Esophagus squamous epithelium (tissue), 5 donors: ENCODE measurements at places on chromosomes 3 and 15.

- DNase-seq, result no peak
Observed at GRCh38 chr3:64922213-64922612, 234.4 kb upstream of the ADAMTS9 start.

GRCh38 chr3:51400166-51400565 is 9.1 kb downstream of the RBM15B start:
- no peak for DNase-seq

DNA sequence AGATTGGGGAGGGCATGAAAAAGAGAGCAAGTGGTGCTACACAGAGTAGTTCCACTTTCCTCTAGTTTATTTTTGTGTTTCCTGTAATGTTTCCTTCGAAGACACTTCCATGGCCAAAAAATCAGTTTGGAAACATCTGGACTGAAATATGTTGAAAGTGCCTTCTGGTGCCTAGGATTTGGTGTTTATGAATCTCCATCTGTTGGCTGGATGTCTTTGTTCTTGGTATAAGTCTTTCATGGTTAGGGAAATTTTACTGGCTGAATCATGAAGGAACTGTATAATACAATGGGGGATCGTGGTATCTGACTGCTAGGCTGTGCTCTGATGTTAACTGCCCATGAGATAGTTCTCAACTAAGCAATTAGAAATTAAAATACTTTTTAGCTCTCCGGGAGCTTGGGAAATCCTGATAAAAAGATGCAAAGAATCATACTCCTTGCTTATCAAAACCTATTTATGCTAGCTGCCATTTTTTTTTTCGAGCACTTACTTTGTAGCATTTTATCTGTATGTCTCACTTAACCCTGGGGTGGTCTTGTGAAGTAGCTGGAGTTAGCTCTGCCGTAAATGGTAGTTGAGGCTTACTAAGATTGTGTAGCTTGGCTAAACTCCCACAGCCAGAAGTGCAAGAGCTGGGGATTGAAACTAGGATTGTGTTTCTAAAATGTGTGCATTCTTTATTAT is 21.9 kb downstream of the AKAP13 start:
- no peak for DNase-seq

DNA sequence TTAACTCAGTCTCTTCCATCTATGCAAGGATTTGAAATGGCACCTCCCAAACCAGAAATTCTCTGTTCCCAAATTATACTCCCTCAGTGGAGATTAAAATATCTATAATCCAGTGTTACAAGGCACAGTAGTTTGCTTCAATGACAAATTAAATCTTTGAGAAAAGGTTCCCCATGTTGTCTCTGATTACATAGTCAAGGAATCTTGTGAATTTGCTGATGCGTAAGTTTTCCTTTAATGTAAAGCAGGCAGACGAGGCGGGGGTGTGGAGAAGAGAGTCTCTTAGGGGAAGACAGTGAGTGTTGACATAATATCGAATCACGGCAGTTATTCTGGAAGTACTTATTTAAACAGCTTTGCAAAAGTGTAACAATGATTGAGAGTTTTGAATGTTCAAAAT is 236.4 kb upstream of the RARB start:
- no peak for DNase-seq

GRCh38 chr15:50747523-50747922 is 18.0 kb downstream of the SPPL2A start:
- DNase-seq, result no peak

DNA sequence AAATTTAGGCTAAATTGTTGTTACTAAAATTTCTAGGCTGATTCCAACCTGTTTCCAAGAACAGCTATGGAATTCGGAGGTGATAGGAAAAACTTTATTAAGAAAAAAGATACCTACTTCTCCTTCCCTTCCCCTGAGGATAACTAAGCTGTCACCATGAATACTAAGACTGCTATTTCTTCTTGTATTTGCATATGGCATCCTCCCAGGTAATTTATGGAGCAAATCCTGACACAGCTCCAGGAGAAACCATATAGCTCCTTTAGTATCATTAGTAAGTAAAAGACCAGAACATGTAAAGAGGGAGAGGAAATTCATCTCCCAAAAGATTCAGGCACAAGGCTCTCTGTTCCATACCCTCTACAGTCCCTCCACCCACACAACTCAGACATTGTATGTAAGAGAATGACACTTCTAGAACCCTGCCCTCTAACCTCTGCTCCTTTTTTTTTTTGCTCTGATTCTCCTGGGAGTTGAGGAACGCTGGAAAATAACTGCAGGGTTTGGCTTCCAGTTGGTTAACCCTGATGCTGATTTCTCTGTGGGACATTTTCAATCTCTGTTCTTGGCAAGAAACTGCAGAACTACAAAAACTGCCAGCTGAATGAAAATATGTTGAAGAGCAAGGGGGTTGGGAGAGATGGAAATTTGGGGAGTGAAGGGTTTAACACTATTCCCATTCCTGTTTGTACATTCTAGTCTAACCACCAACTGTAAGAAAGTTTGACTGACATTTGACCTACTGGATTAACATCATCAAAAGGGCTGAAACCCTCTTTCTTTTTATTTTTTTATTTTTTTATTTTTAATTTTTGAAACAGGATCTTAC is 14.2 kb upstream of the MAGI1 start:
- DNase-seq, result no peak

DNA sequence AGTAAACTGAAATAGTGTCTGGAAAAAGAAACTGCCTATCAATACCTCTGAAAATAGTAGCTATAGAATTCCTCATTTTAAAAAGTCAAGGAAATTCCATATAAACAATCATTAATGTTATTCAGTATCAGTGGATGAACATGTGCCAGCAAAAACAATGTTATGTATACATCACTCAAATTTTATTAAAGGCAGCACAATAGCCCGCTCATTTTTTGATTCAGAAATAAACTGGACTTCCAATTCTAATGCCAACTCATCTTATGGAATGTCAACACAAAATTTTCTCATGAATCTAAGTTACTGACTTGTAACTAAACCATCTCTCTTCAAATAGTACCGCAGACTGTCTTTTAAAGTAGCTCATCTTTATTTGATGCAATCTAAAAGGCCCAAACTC is 19.0 kb downstream of the THBS1 start:
- DNase-seq, result no peak

DNA sequence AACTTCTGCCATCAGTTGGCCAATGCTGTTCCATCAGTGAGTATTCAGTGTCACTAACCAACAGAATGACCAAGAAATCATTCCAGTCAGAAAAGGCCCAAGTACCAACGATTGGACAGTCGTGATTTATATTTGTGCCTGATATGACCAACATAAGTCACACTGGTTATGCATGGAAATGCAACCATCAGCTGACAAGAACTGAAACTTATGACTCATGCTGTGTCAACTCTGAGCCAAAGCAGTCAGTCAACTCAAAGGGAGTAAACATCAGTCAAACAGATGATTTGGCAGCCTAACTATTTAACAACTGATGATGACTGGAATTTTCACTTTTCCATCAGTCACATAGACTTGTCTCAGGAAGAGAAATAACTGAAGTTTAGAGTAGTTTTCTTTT is 142.4 kb downstream of the ANXA2 start:
- no peak for DNase-seq

- DNase-seq, result no peak
Observed at GRCh38 chr3:106707347-106707746, 669.9 kb upstream of the CCDC54 start.

- no peak for DNase-seq
Observed at GRCh38 chr3:191217301-191217700, 18.3 kb downstream of the OSTN start.

DNA sequence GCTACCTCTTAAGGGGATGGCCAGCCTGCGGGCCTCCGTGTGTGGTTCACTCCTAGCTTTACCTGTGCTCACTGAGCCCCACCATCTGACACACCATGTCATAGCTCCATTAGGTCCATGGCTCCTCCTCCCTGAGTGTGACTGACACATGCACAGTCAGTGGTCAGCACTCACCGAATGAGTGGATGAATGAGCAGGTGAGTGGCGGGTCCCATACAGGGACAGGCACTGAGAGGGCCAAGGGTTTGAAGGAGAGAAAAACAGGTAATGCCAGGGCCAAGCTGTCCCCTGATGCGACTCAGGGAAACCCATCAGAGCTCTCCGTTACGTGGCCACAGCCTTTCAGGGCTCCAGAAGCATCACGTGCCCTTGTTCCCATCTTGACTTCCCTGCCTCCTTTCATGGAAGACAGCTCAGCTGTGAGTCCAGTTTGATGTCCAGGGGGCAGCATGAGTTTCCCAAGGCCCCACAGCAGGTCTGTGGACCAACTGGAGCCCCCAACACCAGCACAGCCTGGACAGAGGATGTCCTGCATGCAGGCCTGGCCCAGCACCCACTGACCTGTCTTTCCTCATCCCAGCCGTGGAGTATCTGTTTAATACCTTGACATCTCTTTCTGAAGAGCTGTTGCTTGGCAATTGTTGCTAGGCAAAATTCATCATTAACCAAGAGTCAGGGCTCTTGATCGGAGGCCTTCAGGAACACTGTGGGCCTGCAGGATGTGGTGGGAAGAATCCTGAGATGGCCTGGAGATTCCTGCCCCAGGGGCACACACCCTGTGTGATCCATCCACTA is 84.4 kb downstream of the PLXNA1 start:
- no peak for DNase-seq

DNA sequence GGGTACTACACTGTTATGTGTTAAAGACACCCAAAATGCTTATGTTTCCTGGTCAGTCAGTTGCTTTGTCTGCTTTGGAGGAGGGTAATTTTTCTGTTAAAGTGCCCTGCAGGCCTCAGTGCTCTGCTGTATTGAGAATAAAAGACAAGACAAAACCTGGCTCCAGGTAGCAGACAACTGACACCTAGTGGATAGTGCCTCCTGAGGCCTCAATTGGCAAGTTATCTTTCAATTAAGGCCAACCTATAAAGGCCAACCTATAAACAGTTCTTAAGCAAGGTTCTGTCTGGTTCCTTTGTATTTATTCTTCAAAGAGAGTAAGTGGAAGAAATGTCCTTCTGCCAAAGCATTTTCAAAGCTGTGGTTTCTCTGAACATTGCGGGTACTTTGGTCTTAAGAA is 773.8 kb downstream of the MECOM start:
- no peak for DNase-seq

DNA sequence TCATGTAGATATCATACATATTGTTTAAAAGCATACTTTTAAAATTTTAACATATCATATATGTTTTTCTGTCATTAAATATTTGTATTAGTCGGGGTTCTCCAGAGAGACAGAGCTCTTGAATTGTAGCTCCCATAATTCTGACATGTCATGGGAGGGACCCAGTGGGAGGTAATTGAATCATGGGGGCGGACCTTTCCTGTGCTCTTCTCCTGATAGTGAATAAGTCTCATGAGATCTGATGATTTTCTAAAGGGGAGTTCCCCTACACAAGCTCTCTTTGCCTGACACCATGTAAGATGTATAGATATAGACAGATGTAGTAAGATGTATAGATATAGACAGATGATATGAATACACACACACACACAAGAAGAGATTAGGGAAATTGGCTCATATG is 161.2 kb upstream of the ABI3BP start:
- DNase-seq, result no peak

DNA sequence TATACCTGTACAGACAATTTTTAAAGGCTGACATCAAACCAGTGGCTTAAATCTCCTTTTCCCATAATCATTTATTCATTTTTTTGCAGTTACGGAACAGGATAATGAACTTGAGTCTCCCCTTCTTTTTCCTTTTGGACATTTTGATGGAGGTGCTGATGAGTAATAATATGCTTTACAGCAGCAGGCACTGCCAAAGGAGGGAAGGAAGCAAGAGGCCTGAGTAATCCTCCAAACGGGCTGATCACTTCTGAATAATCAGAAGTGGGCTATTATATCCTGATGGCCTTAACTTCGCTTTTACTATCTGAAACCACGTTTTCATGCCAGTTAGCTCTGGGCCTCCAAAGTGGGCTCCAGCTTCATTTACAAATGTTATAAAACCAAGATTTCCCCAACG is 527.2 kb downstream of the FOXP1 start:
- no peak for DNase-seq

- no peak for DNase-seq
Observed at GRCh38 chr15:67104510-67104909, 39.1 kb downstream of the SMAD3 start.

DNA sequence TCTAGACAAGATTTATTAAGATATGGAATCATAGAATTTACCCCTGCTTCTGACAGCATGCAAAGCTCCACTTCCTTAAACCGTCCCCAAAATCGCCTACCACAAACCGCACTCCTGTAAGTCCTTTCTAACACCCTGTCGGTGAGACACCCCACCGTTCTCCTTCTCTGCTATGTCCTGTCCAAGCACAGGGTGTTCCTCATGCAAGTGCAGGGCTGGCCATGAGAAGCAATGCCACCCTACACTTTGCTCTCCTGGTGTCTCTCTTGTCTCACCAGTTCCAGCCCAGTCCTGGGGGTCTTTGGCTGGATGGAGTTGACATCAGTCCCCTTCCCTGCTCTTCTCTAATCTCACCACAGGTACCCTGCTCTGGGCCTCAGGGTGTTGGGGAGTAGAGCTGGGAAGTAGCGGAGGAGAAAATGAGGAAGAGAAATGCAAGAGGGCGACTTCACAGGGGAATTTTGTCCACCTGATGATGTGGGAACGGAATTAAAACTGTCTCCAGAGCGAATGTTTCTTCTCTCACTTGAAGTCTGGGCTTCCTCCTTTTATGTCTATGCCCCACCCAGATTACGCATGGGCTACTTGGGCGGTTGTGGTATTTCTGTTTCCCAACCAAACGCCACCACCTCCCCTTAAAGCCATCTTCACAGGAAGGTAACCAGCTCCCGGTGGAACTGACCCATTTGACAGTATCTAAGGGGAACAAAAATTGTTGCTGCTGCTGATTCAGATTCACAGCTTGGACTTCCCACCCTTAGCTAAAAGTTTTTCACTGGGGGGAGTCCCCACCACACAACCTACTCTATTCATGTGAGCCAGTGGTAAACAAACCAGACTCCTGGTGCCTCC is 49.9 kb downstream of the CASR start:
- no peak for DNase-seq

- DNase-seq, result no peak
Observed at GRCh38 chr3:146589899-146590508, 15.1 kb downstream of the PLSCR5 start.

GRCh38 chr3:153400641-153401040 is 238.6 kb downstream of the RAP2B start:
- DNase-seq, result no peak

DNA sequence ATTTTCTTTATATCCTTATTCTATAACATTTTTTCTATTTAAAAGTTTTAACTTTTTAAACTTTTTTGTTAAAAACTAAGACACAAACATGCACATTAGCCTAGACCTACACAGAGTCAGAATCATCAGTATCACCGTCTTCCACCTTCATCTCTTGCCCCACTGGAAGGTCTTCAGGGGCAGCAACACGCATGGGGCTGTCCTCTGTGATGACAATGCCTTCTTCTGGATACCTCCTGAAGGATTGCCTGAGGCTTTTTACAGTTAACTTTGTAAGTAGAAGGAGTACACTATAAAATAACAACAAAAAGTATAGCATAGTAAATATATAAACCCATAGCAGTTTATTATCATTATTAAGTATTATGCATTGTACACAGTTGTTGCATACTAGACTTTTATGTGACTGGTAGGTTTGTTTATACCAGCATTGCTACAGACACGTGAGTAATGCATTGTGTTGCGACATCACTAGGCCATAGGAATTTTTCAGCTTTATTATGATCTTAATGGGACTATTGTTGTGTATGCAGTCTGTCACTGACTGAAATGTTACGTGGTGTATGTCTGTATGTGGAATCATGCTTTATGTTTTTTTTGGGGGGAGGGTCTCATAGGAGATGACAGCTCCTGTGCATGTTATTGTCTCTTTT is 18.2 kb downstream of the ATP1B3 start:
- DNase-seq, result no peak

- no peak for DNase-seq
Observed at GRCh38 chr3:5160940-5161858, 26.3 kb upstream of the EDEM1 start.
